Calu3 (cell line): ENCODE measurements at places on chromosomes 11 and 22.

GRCh38 chr22:22888571-22889353, 1.1 kb downstream of the IGLL5 start:
- no peak for DNase-seq

GRCh38 chr11:68191661-68192579, 21.2 kb downstream of the KMT5B start:
- DNase-seq: no peak

GRCh38 chr22:26767351-26768155, 110.2 kb downstream of the MIAT start:
- DNase-seq: no peak

DNA sequence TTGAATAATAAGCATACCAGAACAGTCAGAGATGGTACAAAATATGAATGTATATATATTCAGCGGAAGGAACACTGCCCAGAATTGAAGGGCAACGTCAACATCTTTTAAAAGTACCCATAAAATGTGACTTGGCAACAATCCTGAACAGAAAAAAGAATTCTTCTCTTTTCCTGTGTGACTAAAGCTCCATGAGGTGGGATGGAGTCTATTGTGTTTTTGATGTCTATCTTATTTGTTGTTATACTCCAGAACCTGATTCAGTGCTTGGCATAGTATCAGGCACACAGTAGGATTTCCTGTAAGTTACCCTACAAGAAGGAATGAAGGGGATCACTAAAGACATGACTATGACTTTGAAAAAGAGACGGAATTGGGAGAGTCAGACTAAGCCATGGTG, 10.3 kb downstream of the LDLRAD3 start:
- no peak for DNase-seq

- peak; percentile 64 for DNase-seq
These were observed 1.7 kb downstream of the STX3 start for GRCh38 chr11:59756845-59757244.

- no peak for DNase-seq
These were observed 177.5 kb upstream of the TMEM45B start for GRCh38 chr11:129637983-129638776.

DNA sequence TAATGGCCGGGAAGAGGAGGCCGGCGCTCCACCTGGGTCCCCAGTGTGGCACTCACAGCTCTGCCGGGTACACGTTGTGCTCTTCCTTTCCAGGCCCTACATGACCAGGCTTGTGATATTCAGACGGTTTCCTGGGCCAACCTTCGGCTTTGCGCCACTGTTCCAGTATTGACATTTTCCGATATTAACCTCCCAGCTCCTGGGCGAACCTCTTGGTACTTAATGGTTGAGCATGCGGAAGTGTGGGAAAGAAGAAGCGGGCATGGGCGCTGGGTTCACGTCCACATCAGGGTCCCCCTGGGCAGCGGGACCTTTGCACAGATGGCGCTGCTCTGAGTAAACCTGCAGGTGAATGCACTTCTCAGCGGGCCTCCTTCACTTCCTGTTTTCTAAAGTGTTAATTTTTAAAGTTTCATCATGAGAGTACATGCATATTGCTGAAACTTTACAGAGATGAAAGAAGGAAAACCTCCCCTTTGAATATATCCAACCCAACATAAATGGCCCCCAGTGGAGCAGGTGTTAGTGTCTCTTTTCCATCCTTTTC, 286.7 kb downstream of the TBC1D22A start:
- no peak for DNase-seq

DNA sequence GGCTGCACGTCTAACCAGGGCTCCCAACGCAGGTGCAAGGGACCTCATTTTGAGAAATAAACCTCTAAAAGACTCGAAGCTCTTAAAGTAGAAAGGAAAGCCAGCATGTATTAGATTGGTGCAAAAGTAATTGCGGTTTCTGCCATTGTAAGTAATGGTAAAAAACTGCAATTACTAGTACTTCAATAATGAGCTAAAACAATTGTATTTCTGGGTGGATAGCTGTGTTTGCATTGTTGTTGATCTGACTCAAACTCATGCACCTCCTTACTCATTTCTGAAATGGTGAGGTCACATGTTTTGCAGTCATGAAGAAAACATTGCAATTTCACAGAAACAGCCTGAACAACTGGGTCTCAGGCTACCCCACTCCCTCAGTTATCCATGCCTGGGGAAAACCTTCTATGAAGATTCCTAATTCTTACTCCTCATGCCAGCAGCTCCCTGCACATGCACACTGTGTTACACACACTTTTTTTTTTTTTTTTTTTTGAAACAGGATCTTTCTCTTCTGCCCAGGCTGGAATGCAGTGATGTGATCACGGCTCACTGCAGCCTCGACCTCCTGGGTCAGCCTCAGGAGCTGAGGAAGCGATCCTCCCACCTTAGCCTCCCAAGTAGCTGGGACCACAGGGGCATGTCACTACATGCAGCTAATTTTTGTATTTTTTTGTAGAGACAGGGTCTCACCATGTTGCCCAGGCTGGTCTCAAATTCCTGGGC, 24.6 kb downstream of the VWCE start:
- DNase-seq: no peak

GRCh38 chr11:65491614-65492386, 7.0 kb upstream of the MALAT1 start:
- DNase-seq: peak; percentile 88

GRCh38 chr11:57761301-57762234, at the start of gene CTNND1:
TSS of gene CTNND1 (plus strand) at chr11:57761802. CDS start at chr11:57791479, 29,677 bp downstream.
- DNase-seq: peak; percentile 89

DNA sequence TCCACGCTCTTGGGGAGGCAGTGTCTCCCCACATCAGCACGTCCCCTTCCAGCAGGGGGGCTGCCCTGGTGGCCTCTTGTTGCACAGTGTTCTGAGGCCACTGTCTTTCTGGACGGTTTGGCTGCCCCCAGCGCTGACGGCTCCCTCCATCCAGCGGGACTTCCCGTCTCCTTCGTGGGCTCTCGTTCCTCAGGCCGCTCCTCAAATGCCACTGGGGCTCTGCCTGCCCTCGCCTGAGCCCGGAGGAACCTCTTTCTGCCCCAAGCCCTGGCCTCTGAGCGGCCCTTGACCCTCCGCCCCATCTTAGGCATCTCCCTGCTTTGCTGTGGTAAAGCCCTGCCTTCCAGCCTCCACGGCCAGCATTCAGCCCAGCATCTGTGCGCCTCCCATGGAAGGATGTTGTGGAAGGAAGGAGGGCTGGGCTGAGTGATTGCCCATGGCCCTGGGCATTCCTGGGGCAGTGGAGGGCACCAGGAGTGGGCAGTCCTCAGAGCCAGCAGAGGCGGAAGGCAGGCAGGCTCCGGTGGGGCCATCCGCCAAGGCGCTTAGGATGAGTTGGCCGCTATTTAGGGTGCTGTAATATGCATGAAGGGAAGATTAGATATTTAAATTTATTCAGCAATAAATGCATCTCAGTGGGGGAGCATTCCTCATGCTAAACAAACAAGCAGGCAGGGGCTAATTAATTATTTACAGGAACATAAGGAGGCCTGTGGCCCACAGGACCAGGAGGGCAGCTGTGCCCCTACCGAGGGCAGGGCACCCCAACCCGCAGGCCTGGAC, 17.8 kb downstream of the OTUB1 start:
- DNase-seq: peak; percentile 22

DNA sequence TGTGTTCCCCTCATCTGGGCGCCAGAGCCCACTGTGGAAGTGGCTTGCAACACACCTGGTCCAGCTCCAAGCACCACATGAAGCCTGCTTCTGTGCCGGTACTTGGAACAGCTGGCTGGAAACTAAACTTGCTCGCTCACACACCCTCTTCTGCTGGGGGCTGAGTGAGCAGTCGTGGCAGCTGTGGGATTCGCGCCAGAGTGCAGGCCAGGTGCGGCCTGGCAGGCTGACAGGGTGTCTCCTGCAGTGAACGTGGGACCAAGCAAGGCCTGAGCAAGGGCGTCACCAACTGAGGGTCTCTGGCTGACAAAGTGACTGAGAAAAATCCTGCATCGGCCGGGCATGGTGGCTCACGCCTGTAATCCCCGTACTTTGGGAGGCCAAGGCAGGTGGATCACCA, 15.2 kb downstream of the SMC1B start:
- no peak for DNase-seq

- no peak for DNase-seq
These were observed 79.0 kb downstream of the LDLRAD3 start for GRCh38 chr11:36022882-36023281.

- DNase-seq: no peak
These were observed 39.2 kb downstream of the USP35 start for GRCh38 chr11:78227921-78228320.

- no peak for DNase-seq
These were observed 68.4 kb downstream of the TCF20 start for GRCh38 chr22:42202048-42202447.

GRCh38 chr22:40376149-40376548, 5.8 kb downstream of the SGSM3 start:
- DNase-seq: no peak

DNA sequence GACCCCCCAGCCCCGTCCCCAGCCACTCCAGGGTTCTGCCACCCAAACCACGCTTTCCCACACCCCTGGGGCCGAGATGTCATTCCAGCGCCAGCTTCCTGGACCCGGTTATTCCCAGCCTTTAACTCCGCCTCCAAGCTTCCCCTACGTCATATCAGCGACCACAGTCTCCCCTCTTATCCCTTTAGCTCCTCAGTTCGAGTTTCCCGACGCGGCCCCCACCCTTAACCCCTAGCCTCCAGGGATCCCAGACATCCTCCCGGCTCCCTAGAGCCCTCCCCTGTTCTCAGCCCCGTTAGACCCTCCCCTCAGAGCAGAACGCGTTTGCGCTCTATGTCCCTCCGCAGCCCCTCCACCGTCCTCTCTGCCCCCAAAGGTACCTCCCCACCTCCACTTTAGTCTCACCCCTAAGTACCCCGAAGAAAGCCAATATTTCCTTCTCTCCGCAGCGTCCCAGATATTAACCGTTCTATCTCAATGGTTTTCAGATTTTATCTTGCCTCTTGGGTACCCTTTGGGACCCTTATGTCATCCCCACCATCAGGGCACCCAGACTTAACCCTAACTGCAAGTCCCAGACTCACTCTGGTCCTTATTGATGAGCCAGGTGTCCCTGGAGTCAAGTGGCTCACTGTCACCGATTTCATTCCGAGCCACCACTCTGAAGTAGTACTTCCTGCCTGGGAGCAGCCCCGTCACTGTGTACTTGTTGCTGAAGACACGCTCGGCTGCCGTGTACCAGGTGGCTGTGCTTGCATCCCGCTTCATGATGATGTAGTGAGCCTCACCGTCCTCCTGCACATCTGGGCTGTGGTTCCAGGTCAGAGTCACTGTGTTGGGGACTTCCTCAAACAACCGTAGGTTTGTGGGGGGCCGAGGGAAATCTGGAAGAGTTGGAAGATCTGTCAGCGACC, 8.0 kb downstream of the TMEM86A start:
- no peak for DNase-seq

DNA sequence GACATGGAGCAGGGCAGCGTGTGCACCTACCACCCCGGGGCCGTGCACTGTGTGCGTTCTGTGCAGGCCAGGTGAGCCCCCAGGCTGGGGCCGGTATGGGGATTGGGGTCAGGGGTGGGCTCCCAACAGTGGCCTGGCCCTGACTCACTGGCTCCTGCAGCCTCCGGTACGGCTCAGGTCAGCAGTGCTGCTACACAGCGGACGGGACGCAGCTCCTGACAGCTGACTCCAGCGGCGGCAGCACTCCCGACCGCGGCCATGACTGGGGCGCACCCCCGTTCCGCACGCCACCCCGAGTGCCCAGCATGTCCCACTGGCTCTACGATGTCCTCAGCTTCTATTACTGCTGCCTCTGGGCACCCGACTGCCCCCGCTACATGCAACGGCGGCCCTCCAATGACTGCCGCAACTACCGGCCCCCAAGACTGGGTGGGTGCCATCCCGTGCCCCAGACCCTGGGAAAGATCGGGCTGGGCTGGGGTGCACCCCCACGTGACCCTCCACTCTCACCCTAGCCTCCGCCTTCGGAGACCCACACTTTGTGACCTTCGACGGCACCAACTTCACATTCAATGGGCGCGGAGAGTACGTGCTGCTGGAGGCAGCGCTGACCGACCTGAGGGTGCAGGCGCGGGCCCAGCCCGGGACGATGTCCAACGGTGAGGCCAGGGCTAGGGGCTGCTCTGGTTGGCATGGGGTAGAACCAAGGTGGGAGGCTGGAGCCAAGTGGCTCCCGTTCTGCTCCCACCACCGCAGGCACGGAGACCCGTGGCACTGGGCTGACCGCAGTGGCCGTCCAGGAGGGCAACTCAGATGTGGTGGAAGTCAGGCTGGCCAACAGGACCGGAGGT, 4.4 kb downstream of the SUSD2 start:
- no peak for DNase-seq

DNA sequence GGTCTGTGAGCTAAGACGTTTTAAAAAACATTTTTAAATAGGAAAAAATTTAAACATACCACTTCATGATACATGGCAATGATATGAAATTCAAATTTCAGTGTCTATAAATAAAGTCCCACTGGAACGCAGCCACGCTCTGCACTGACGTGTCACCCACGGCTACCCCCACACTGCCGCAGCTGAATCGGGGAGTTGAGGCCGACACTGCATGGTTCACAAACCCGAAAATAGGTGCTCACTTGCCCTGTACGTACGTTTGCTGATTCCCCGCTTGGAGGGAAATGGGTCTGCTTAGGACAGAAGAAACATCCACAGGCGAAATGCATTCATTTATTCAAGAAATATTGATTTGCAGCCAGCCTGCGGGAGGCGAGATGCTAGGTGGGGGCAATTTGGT, 1342.3 kb downstream of the TBC1D22A start:
- no peak for DNase-seq

- peak; percentile 98 for DNase-seq
These were observed 63.9 kb downstream of the MYO7A start for GRCh38 chr11:77191823-77192495.

GRCh38 chr11:14644226-14645014, 816 bp downstream of the PDE3B start:
- peak; percentile 45 for DNase-seq

GRCh38 chr22:39292561-39293074, 26.8 kb downstream of the RPL3 start:
- DNase-seq: peak; percentile 95

- DNase-seq: peak; percentile 3
These were observed 245.8 kb downstream of the CSNK2A3 start for GRCh38 chr11:11107076-11107723.

DNA sequence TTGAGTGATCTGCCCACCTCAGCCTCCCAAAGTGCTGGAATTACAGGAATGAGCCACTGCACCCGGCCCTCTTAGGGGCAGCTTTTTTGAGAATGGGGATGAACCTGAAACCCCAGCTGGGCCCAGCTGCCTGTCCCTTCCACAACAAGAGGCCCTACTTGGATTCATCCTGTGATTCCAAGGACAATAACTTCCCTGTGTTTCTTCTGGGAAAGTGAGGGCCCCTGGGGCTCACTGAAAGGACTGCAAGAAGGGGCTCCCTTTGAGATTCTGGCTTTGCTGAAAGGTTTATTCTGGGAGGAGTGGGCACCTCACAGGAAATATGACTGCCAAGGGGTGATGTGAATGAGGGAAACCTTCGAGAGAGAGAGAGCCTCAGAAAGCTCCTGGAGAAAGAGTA, 12.3 kb upstream of the GNAZ start:
- no peak for DNase-seq

DNA sequence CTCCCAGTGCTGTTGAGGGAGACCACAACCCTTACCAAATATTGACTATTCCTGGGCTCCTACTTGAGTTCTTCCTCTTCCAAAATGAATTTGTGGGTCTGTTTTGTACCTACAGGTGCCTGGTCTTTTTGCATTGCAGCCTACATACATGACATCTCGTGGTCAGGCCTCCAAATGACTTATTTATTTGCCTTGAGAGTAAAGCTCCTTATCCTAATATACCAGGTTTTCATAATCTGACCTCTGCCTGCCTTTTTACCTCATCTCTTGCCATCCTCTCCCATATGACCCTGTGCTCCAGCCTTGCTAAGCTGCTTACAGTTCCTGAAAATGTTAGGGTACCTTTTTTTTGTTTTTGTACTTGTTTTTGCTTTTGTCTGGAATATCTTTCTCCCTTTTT, 130.4 kb downstream of the UVRAG start:
- no peak for DNase-seq
